Activated CD8-positive, alpha-beta T cell treated with anti-CD3 and anti-CD28 coated beads, Interleukin-2, amount 10 ng/mL, durations not matched to agents 7 days and 5 days (primary cell): ENCODE measurements at places on chromosomes 1 and 21. TPM values are rescaled to one million over a fixed set of nuclear protein-coding genes. Genes with fewer than 3 reads are reported as not detected.
A peak's percentile ranks its signal among the peaks of the same experiment; 100 is the strongest.

DNA sequence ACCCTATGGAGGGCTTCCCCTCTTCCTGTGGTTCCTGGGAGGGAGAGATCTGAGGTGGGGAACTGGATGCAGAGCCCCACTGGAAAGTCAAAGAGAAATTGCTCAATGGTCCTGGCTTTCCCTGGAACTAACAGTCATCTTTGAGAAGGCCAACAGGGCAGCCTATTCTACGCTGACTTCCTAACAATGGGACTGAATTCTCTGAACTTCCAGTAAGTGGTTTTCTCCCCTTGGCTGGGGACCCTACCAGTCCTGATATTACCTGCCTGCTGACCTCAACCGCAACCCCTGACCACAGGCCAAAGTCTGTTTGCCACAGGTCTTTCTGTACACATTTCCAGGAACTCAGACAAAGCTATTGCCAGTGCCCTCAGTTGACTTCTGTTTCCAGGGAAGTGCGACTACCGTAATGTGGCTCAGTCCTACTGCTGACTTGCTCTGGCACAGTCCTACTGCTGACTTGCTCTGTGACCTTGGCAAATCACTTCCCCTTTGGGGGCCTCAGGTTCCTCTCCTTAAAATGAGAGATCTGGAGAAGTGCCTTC is 55.3 kb downstream of the C8B start:
- DNase-seq = no peak
- no peak overlapping the region for H3K4me3 ChIP-seq
- no peaks in the 10 kb centered on the region for H3K27me3 ChIP-seq
- no peak overlapping the region for H3K27ac ChIP-seq
- H3K36me3 ChIP-seq = no peaks in the 10 kb centered on the region
- no peaks in the 10 kb centered on the region for H3K4me1 ChIP-seq

DNA sequence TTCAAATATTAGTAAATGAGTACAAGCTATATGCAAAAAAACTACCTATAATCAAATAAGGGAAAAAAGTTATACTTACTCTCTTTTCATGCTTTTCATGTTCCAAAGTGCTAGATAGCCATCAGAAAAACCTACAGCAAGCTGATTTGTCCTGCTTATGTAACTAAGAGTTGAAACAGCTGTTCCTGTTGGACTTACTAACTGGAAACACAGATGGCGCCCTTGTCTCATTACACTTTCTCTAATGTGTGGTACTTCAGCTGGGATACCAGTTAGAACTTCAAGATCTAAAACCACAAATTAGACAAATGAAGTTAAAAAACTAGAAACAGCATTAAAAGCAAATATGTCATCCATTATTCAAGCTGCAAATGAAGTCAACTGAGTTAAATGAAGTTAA is 24.3 kb downstream of the AHCTF1 start:
- DNase-seq = peak; percentile 33
- H3K4me1 ChIP-seq = no peaks in the 10 kb centered on the region
- no peak overlapping the region for H3K27ac ChIP-seq
- H3K36me3 ChIP-seq = peaks cover 57% of the 10 kb centered on the region
- no peak overlapping the region for H3K4me3 ChIP-seq

DNA sequence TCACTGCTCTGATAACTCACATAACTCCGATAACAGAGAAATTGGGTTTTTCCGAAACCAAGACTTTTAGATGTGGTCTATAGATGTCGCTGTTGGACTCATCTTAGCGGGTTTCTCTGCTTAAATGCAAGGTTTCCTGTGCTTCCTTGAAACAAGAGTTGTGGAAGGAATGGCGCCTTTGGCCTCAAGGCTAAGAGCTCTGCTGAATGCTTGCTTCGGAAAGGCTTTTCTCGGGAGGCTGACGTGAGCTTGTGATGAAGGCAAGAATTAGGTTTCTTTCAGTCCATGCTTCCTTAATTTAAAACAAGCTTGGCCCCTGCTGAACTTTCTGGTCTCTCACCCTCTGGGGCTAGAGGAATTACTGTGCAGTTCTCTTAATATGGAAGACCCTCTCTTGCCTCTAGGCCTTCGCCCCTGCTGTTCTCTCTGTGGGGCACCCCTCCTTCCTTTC is 113.5 kb downstream of the MAP3K21 start:
- no peak overlapping the region for H3K4me3 ChIP-seq
- no peak overlapping the region for H3K27ac ChIP-seq
- peak; percentile 22 for DNase-seq

GRCh38 chr1:178870944-178871343 is at the start of gene ANGPTL1:
TSS of gene ANGPTL1 (minus strand) at chr1:178871077. CDS start at chr1:178865776, 5,301 bp downstream.
- no peak within 1 kb of the TSS for H3K27ac ChIP-seq
- DNase-seq = no peak
- peaks cover 8% of the 10 kb centered on the region for H3K4me1 ChIP-seq
- H3K36me3 ChIP-seq = no peaks in the 10 kb centered on the region
- H3K27me3 ChIP-seq = no peaks in the 10 kb centered on the region

DNA sequence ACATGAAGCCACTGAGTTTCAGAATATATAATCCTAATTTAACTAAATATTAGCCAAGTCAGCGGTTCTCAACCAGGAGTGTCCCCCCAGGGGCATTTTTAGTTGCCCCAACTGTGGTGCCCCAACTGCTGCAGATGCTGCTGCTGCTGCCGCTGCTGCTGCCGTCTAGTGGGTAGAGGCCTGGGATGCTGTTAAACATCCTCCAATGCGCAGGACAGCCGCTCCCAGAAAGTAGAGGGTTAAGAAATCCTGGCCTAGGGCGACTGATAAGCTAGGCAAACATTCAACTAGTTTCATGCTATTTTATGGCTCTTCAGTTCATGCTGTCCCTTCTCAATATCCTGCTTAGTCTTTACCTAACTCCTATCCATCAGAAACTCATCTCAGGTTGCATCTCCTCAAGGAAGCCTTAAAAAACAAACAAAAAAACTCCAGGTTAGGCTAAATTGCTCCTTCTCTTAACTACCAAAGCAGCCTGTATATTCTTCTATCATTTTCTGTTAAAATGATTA is 9.9 kb upstream of the DCAF6 start:
- no peak for DNase-seq
- H3K4me1 ChIP-seq = no peaks in the 10 kb centered on the region
- no peak overlapping the region for H3K4me3 ChIP-seq
- H3K36me3 ChIP-seq = peaks cover 8% of the 10 kb centered on the region
- no peaks in the 10 kb centered on the region for H3K27me3 ChIP-seq

DNA sequence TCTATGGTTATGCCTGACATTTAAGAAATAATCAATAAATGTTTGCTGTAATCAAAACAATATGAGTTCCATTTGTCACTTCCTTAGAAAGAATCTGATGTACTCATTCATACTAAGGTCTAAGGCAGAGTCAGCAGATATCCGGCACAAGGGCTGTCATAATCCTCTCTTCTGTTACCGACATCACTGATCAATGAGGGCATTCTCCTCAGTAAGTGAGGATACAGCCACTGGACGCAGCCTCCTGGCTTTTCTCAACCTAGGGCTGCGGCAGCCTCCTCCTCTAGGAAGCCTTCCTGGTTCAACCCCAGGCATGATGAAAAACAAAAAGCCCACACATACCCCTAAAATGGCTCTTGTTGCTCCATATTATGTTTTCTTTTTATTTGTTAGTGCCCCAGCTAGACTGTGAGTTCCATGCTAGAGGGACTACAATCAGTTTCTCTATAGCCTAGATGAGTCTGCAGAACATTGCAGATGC is 40.7 kb upstream of the TENT5C start:
- DNase-seq = no peak
- no peak overlapping the region for H3K27ac ChIP-seq
- peaks cover 6% of the 10 kb centered on the region for H3K27me3 ChIP-seq
- no peak overlapping the region for H3K4me3 ChIP-seq
- peaks cover 4% of the 10 kb centered on the region for H3K4me1 ChIP-seq

- no peaks in the 10 kb centered on the region for H3K27me3 ChIP-seq
- H3K36me3 ChIP-seq = peaks cover 15% of the 10 kb centered on the region
- DNase-seq = peak; percentile 98
- peaks cover 23% of the 10 kb centered on the region for H3K4me1 ChIP-seq
- H3K27ac ChIP-seq = peak within 1 kb of the TSS; percentile 91
These were observed at the start of gene LAMTOR2 for GRCh38 chr1:156054500-156055280. TSS of gene LAMTOR2 (plus strand) at chr1:156054782. CDS start at chr1:156054890, 108 bp downstream.

DNA sequence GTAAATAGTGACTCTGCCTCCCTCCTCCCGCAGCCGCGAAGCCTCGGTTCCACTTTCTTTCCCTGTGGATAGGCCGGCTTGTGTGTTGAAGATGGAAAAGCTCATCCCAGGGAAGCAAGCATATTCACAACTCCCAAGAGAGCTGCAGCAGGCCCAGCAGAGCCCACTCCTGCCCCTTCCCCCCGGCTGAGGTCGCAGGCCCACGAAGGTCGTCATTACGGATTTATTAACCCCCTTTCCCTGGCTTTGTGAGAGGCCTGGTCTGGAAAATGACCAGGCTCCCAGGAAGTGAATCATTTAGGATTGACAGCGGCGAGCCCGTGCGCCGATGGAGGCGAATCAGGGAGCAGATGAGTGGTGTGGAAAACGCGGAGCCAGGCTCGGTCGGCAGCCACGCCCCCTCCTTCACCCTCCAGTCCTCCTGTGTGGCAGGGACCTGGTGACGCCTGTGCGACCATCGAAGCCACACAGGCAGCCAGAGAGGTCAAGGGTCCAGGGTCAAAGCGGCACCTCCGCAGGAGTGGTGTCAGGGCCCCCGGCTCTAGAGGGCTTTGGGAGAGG is 93.4 kb downstream of the PRDM16 start:
- peaks cover 6% of the 10 kb centered on the region for H3K4me1 ChIP-seq
- no peaks in the 10 kb centered on the region for H3K36me3 ChIP-seq
- H3K27me3 ChIP-seq = peaks cover 2% of the 10 kb centered on the region
- H3K27ac ChIP-seq = no peak overlapping the region
- no peak for DNase-seq
- no peak overlapping the region for H3K4me3 ChIP-seq

DNA sequence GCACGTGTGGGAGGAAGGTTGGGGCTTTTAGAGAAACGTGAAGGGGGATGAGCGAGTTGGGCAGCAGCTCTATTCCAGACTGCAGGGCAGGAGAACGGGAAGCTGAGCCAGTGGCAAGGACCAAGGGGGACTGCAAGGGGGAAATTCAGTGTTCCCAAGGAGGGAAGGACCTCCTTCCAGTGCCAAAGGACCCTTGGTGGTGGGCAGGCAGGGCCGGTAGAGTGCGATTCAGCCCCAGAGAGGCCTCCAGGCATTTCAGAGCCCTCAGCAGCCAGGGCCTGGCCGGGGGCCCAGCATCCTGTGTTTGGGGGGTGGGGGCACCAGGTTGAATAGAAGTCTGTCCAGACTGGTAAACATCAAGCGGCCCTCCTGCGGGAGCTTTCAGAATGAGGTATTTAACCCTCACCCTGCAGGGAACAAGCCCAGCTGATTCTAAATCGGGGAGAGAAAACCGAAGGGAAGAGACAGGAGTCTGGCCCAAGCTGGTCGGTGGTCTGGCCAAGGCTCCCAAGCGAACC is 2.3 kb downstream of the COL9A2 start:
- H3K4me1 ChIP-seq = peaks cover 52% of the 10 kb centered on the region
- peaks cover 27% of the 10 kb centered on the region for H3K27me3 ChIP-seq
- DNase-seq = no peak
- H3K27ac ChIP-seq = peak overlapping the region; percentile 39

GRCh38 chr1:90411185-90411584 is 305.9 kb downstream of the BARHL2 start:
- no peak overlapping the region for H3K4me3 ChIP-seq
- no peaks in the 10 kb centered on the region for H3K27me3 ChIP-seq

GRCh38 chr1:41641475-41641814 is 157.0 kb upstream of the EDN2 start:
- H3K27me3 ChIP-seq = no peaks in the 10 kb centered on the region
- no peak for DNase-seq
- peaks cover 3% of the 10 kb centered on the region for H3K4me1 ChIP-seq
- H3K36me3 ChIP-seq = no peaks in the 10 kb centered on the region

- no peak overlapping the region for H3K4me3 ChIP-seq
- H3K4me1 ChIP-seq = peaks cover 33% of the 10 kb centered on the region
- no peak for DNase-seq
- peaks cover 6% of the 10 kb centered on the region for H3K36me3 ChIP-seq
These were observed 1657.8 kb downstream of the MRPL39 start for GRCh38 chr21:23949493-23949892.

The ARHGEF16 gene
- total RNA-seq = not detected

The KRTAP21-2 gene
- not detected for total RNA-seq

The SAMD13 gene
- total RNA-seq = 0.29 TPM

The EDN2 gene
- total RNA-seq = not detected

The CASQ1 gene
- total RNA-seq = not detected

The STUM gene
- total RNA-seq = not detected
